Germinal center (tissue), 1 donor: ENCODE measurements at places on chromosomes 1 and 21.

DNA sequence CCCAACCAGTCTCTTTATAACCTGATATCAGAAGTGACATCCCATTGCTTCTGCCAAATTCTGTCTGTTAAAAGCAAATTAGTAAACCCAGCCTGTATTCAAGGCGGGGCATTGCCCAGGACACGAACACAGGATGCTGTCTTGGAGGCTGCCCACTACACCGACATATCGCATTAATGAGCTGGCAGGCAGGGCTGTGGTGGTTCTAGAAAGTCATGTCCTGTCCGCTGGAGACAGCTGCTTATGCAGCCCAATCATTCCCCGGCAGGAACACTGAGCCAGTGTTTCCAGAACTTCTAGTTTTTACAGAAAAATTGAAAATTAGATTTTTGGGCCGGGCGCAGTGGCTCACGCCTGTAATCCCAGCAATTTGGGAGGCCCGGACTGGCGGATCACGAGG, 19.3 kb downstream of the C1orf167 start:
- DNase-seq = no peak

DNA sequence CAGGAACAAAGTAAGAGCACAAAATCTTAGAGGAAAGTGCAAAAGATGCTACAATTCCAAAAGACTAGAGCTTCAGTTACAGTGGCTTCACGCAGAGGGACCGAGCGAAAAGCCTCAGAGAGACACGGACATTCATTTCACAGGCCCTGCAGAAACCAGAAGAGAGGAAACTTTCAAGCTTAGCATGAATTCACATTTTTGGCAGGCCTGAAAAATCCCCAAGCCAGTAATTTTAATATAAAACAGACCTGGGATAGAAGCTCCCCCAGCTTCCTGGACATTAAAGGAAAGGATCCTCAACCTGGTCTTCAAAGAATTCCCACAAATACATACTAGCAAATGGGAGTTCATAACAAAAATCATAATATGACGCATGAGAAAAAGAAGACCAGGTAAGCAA, 66.2 kb downstream of the HSF2BP start:
- no peak for DNase-seq

GRCh38 chr1:208085655-208086515, 158.3 kb downstream of the PLXNA2 start:
- DNase-seq = no peak

DNA sequence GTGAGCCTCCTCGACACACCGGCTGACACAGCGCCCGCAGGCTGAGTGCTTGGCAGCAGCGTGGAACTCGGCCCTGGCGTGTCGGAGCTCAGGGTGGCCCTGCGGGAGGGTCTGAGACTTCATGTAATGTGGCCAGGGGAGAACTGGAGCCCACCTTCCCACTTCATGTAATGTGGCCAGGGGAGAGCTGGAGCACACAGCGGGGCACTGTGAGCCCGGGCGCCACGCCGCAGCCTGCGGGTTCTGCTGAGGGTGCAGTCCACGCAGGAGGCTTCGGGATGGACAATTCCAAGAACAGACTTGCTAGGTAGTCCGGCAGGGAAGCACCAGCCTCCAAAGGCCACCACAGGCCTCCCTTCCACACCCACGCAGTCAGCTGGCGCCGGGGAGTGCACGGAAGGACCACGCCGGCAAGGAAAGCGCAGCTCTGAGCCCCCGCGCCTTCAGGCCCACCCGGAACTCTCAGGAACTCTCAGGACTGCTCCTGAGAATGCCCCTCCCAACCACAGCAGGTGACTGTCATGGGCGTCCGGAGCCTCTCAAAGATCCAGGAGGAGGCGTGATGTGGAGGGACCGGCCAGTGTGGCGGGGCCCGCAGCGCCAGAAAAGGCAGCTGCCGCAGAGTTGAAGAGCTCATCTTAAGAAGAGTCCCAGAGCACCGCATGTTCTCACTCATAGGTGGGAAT, 19.3 kb upstream of the ADARB1 start:
- no peak for DNase-seq

- DNase-seq = peak; percentile 34
Observed at GRCh38 chr1:33429856-33430691, 821 bp downstream of the PHC2 start.

DNA sequence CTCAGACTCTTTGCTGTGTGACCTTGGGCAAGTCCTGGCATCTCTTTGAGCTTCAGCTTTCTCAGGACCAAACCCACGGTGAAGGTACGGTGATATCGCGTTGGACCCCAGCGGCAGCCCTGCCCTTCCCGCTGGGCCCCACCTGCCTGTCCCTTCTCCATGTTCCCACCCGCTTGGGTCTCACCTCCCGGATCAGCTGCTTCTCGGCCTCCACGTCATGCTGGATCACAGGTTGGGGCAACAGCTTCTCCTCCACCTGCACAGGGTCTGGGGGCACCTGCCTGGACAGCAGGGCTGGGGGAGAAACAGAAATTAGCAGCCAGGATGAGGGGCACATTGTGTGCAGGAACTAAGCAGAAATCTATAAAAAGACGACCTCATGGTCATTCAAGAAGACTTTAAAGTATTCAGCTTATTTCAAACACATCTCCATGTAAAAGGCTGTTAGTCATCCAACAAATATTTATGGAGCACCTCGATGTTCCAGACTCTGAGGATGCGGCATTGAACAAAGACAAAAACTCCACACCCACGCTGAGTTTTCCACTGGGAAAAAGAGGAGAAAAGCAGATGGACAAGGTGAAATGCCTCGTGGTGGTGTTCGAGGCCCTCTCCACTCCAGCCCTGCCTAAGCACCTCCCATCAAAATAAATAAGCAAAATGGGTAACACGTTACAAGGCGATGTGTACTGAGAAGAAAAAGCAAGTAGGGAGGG, 19.5 kb downstream of the KIF17 start:
- DNase-seq = no peak

DNA sequence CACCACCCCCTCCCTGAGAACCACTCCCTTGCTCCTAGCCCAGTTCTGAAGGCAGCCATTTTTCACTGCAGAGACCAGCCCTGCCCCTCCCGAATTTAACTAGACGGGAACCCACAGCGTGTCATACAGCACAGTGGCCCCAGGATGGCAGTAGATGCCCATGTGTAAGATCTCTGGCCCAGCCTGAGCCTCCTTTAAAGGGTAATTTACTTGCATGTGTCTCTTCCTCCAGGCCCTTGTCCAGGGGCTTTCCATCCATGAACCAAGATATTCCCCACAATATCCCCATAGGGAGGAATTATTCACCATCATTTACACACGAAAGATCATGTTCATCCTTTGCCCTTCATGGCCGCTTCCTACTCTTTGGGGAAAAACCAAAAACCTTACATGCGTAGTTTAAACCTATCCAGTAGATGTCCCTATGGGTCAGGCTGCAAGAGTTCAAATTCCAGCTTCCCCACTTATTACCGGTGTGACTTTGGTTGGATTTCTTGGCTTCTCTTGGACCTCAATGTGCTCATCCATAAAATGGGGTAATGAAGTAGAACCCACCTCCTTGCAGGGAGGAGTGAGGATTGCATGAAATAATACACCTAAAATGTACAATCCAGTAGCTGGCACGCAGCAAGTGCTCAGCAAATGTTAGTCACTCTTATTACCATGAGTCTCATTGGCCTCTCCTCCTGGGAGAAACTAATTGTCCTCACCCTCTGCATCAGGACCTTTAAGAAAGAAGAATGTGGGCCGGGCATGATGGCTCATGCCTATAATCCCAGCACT, 4.0 kb upstream of the LACTBL1 start:
- DNase-seq = peak; percentile 71

- DNase-seq = peak; percentile 92
Observed at GRCh38 chr1:161165742-161166668, at the start of gene PPOX. Gene PPOX (plus strand): TSS chr1:161166426. CDS start chr1:161166848, 422 bp downstream.

GRCh38 chr1:7585216-7585907, 185.7 kb upstream of the VAMP3 start:
- no peak for DNase-seq

DNA sequence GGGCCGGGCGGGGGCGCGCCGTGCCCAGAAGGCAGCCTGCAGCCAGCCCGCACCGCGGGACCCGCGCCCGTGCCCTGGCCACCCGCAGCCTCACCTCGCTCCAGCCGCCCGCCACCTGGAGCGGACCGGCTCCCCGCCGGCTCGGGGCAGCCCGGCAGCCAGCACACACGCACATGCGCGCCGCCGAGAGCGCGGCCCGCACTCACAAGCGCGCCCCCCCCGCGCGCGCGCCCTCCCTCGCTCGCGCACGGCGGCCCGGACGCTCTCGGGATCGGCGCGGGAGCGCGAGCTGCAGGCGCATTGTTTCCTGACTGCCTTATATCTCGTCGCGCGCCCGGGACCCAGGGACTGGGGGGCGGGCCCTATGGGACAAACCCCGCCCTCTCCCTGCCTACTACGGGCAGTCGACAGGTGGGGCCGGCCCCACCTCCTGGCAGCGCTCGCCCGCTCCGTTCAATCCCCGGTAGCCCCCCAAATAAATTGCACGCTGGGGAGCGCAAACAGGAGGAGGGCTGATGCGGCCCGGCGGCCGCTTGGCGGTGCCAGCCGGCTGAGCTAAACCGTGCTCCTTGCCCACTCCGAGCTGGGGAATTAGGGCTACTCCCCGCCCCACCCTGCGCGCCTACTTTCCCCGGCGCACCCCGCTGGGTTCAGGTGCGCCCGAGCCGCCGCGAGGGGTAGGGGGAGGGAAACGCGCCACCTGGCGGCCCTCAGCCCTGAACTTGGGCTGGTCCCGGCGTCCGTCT, at the start of gene MYCL:
Gene MYCL (minus strand): TSS at position 204 of the 746 bp plus-strand sequence. CDS start 483 bp downstream, outside the sequence.
- peak; percentile 87 for DNase-seq

- no peak for DNase-seq
Observed at GRCh38 chr1:213443415-213443814, 392.4 kb downstream of the RPS6KC1 start.

DNA sequence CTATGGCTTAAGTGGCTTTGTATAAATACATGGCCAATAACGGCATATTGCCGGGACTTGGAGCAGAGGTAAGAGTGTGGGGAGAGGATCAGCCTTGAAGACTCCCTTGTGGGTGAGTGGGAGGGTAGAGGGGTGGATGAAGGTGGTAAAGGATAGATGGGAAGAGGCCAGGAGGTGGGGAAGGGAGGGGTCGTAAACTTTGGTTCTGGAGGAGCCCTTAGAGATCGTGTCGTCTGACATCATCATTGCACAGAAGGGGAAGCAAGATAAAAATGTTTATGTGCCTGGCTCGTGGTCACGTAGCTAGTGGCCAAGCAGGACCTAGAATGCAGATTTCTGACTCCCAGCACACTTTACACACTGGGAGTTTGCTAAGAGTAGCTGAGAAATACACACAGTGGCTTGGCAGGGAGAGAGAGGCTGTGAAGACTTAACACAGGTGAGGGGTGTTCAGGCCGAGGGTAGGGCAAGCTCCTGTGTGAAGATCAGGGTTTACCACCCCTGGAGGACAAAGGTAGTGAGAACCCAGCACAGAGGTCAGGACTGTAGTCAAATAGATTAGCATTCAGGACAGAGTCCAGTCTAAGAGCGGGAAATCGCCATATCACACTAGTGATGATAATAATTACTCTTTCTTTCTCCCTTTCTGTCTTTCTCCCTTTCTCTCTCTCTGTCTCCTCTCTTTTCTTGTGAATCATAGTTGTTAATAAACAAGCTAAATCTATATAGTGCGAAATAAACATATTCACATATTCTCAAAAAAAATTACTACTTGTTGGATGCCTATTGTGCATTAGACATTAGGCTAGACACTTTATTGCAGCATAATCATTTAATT, 75.5 kb downstream of the LRRC8D start:
- DNase-seq = no peak

- DNase-seq = no peak
Observed at GRCh38 chr1:55749975-55750627, 534.9 kb upstream of the USP24 start.

GRCh38 chr1:28037946-28038345, 50.5 kb downstream of the EYA3 start:
- no peak for DNase-seq

DNA sequence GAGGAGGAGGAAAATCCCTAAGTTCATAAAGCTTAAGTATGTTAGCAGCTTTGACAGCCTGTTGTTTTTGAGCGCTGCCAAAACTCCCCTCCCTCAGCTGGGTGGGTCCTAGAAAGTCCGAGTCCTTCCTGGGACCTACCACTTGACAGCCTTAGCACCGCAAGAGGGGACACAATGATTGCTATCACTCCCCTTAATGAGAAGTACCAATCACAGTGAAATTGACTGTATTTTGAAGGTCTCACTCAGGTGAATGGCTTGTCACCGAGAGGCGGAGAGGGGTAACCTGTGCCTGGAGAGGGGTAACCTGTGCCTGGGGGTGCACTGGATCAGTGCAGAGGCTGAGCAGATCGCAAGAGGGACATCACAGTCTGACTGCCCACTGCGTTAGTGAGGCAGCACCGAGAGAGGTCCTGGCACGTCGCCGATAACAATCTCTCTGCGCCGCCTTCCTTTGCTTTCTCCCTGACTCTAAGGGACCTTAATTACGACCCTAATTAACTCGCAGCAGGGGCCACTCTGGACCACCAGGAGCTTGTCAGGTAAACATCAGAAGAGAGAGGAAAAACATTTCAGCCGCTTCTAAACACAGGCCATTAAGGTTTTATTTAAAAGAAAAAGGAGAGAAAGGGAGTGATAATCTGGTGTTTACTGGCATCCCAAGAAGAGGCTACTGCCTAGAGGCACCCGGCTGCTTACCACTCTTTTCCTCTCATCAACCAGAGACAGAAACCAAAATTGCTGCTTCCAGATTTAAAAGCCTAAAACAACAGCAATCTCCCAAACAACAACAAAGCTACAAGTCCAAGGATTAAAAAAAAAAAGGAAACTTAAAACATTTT, 25.7 kb upstream of the KCNK1 start:
- no peak for DNase-seq

GRCh38 chr1:52055066-52055865, at the start of gene TXNDC12:
Gene TXNDC12 (minus strand): TSS chr1:52055191. CDS start chr1:52055096, 95 bp downstream.
- peak; percentile 77 for DNase-seq

GRCh38 chr1:209689477-209689876, 14.3 kb downstream of the G0S2 start:
- no peak for DNase-seq

- DNase-seq = no peak
Observed at GRCh38 chr1:185803241-185803640, 69.0 kb downstream of the HMCN1 start.

GRCh38 chr21:29775462-29775861, 164.3 kb downstream of the GRIK1 start:
- no peak for DNase-seq

DNA sequence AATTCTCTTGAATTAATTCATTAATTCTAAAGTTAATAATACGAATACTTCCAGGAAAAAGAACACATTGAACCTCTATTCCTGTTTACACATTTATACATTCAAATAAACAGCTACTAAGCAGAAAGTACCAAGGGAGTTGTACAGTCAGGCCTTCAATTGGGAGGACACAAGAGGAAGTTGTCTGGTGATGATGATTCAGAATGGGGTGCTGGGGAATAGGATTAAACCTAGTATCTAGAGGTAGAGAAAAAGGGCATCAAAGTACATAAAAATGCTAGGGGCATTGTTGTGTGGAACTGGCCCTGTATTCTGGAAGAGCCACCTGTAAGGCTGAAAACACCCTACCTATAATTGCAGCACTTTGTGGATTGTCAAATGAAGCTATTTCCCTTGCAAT, 71.7 kb upstream of the MROH9 start:
- no peak for DNase-seq
